ENCODE measurements at places on chromosomes 12 and 14.

DNA sequence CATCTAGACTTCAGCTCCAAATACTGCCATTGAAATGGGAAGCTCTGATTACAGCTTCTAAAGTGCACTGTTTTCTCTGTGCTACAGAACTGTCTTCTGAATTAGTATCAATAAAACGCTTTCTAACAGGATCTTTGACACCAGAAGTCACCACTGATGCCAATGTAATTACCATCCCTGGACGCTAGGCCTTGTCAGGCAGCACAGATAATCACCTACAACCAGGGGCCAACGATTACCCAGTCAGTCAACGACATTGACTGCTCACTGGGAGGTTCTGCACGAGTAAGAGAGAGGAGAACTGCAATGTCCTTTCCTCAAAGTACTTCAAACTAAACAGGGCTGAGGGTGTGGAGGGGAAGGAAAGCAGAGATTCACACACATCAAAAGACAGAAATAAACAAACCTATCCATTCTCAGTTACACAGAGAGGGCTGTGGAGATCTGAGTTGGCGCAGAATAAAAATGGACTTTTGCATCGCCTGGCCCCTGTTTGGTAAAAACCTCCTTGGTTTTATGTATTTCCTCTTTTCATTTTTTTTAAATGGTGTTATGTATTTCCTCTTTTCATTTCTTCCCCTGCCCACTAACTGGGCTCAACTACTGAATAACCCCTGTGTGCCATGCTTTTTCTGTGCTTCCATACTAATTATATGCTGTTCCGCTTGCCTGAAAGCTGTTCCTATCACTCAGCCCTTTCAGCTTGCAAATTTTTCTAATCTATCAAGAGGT, 492.2 kb downstream of the APAF1 start:
- no peak for DNase-seq

- no peak for DNase-seq
Measured at GRCh38 chr12:6062757-6063735, 61.4 kb downstream of the VWF start.

DNA sequence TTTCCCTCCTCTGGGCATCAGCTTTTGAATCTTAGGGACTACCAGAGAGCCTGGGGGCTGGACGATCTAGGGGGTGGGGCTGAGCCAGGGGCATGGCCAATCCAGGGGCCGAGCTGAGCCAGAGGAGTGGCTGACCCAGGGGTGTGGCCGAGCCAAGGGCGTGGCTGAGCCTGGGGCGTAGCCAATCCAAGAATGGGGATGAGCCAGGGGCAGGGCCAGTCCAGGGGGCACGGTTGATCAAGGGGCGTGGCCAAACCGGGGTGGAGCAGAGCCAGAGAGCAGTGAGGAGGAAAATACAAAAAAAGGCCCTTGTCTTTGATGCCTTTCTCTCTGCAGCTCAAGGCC, 219.3 kb upstream of the NOS1 start:
- no peak for DNase-seq

DNA sequence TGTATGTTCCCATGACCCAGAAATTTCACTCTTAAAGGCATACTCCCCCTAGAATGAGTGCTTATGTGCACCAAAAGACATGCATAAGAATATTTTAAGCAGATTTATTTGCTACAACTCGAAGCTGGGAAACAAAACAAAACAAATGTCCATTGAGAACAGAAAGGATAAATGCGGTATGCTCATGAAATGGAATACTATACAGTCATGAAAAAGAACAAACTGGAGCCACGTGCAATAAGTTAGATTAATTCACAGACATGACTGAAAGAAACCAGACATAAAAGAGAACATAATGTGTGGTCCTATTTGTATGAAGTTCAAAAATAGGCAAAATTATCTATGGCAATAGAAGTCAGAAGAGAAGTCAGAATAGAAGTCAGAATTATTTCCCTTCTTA, 69.9 kb downstream of the TBX3 start:
- DNase-seq = no peak

DNA sequence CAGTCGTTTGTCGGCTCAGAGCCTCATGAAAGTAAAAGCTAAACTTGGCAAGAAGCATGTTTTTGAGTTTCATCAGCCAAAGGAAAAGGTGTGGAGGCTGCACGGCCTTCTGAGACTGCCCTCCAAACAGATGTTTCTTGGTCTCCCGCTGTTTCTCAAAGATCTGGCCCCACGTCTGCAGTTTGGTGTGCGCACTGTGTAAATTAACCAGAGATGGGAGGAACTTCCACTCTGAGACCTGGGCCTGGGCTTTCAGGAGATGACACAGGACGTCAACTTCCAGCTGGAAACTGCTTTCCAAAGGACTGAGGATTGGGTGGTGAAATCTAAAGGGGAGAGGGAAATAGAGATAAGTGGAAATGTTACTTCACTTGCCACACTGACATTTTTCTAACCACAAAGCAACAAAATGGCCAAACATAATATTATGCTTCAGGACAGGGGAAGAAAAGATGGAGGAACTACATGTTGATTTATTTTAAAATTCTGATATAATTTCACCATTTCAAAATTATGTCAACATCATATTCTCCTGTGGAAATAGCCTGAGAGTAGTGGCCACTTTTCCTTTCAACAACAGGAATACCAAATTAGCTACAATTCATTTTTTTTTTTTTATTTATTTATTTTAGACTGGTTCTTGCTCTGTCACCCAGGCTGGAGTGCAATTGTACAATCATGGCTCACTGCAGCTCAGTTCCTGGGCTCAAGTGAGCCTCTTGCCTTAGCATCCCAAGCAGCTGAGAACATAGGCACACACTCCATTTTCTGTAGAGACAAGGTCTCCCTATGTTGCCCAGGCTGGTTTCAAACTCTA, 27.6 kb downstream of the KICS2 start:
- DNase-seq = no peak

All from GM12878 (cell line).